ENCODE measurements at places on chromosomes 16 and 17.

- DNase-seq = no peak
Measured at GRCh38 chr16:89670496-89671431, 13.1 kb downstream of the SPATA33 start.

GRCh38 chr16:86142801-86143236, 243.9 kb downstream of the IRF8 start:
- no peak for DNase-seq

DNA sequence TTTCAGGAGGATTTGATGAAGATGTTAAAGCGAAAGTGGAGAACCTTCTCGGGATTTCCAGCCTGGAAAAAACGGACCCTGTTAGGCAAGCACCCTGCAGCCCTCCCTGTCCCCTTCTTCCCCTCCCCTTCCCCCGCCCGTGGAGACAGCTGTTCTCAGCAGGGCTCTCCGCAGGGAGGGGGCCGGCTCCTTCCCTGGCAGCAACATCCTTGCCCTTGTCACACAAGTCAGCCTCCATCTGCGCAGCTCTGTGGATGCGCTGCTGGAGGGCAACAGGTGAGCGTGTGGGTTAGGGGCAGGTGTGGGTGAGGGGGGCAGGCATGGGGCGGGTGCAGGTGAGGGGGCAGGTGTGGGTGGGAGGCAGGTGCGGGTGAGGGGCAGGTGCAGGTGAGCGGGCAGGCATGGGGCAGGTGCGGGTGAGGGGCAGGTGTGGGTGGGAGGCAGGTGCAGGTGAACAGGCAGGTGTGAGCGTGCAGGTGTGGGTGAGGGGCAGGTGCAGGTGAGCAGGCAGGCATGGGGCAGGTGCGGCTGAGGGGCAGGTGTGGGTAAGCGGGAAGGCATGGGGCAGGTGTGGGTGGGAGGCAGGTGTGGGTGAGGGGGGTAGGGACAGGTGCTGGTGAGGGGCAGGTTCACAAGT, 9.4 kb downstream of the CYBC1 start:
- no peak for DNase-seq

DNA sequence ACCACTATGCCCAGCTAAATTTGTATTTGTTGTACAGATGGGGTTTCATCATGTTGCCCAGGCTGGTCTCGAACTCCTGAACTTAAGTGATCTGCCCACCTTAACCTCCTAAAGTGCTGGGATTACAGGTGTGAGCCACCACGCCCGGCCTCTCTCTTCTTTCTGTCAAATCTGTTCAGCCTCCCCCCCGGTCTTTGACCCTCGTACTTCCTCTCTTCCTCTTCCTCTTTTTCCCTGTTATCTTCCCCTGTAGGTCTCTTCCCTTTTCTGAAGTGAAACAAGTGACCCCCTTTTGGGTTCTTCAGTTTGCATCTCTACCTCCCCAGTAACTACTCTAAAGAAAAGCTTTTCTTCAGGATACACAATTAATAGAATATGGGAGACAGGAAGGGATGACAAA, 31.7 kb upstream of the DHX40 start:
- DNase-seq = no peak

- no peak for DNase-seq
Measured at GRCh38 chr17:14871921-14872320, 393.2 kb downstream of the PMP22 start.

GRCh38 chr17:31902693-31903092, 1.2 kb upstream of the UTP6 start:
- no peak for DNase-seq

DNA sequence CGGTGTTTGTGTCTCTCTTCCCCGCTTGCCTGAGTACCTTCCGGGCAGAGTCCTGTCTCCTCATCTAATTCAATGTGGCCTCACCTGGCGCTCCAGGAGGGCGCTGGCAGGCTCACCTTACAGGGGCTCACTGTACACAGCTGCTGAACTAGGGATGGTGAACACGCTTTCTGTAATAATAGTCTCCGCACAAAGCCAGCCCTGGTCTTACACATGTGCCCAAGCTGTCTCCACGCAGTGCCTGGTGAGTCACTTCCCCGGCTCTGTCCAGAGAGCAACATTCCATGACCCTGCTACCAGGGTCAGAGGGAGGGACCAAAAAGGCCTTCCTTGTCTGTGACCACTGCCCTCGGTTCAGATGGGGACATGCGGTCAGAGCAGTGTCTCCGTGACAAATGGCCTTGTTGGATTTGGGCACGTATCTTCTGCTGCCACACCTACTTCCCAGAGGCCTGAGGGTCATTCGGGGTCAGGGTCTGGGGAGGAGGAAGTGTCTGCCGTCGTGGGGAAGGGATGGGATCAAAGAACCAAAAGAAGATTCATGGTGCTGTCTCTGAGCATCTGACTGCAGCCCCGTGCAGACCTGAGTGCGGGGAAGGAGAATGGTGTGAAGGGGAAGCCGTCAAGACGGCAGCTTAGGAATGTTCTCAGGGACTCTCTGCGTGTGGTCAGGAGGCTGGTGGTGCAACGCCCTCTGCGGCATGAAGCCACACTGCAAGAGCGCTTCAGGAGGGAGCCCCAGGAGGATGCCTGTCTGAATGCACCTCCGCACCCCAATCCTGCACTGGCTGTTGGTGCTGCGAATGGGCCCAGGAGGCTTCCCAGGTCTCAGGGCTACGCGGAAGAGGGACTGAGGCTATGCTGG, 68.8 kb downstream of the IL21R start:
- no peak for DNase-seq

GRCh38 chr17:2841606-2842005, 45.4 kb downstream of the RAP1GAP2 start:
- DNase-seq = no peak

DNA sequence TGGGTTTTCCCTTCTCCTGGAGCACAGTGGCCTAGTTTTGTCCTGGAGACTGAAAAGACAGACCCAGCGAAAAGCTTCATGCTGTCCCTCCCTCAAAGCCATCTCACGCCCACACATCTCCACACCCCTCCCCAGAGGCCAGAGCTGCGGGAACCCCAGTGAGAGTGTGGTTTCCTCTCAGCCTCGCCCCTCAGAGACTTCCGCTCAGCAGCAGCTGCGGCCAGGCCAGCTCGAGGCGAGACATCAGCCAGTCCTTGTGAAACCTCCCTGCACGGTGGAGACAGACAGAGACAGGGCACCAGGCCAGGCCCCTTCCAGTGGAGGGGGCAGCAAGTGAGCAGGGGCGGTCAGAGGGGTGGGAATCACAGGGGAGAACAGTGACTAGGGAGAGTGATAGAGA, 77.0 kb upstream of the TNRC6C start:
- no peak for DNase-seq

DNA sequence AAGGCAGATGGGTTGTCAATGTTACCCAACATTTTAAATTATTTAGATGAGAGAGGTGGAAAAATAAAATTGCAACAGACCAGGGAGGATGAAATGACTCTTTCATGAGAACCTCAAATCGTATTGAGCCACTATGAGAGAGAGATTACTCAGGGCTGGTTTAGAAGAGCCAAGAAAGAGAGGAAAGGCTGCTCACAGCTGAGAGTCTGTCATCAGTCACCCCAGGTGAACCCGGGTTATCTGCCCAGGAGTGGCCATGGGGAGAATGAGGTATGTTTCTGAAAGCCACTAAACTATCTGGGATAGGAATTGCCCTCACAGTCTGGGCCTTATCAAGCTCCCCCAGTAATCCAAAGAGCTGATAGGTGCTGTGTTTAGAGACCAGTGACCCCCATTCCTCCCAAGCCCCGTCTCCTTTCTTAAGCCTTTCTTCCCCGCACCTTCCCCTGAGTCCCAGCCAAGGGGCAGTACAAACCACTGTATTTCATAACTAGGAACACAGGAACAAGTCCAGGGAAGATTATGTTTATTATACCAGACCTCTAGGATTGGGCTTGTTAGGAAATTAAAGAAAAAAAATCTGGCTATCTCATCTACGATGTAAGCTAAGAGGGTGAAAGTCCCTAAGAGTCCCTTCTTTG, 158.9 kb upstream of the NOL11 start:
- DNase-seq = no peak

GRCh38 chr17:32486701-32487472, at the start of gene CDK5R1:
TSS of gene CDK5R1 (plus strand) at chr17:32486993. CDS start at chr17:32487621, 628 bp downstream.
- DNase-seq = peak; percentile 79

DNA sequence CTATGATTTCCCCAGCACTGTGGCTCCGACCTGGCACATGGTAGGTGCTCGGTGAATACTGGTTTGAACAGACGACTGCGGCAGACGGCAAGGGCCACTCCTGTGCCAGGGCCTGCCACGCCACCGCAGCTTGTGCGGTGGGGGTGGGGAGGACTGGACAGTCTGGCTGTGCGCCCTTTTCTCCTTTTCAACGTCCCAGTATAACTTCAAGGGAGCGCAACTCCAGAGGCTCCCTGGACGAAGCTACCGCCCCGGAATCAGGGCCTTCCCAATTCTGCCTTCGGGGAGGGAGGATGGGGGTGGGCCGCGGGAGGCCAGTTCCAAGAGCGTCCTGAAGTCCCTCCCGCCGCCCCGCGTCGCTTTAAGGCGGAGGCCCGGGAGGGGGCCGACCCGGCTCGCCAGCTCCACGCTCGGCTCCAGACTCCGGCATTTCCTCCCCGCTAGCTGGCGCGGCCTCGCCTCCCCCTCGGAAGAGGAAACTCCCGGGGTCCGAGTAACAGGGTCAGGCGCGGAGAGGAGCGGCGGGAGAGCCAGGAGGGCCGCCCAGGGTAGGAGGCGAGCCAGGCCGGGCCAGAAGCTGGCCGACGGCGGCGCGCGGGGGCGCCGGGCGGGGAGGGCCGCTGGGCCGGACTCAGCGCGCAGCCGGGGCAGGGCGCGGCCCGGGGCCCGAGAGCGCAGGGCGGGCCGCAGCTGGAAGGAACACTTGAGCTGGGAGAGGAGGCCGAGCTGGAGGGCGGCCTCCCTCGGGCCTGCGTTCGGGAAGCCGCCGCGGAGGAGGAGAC, at the start of gene ITPRIPL2:
Gene ITPRIPL2 (plus strand): TSS at position 388 of the 782 bp plus-strand sequence. CDS start 498 bp downstream, outside the sequence.
- DNase-seq = peak; percentile 79

DNA sequence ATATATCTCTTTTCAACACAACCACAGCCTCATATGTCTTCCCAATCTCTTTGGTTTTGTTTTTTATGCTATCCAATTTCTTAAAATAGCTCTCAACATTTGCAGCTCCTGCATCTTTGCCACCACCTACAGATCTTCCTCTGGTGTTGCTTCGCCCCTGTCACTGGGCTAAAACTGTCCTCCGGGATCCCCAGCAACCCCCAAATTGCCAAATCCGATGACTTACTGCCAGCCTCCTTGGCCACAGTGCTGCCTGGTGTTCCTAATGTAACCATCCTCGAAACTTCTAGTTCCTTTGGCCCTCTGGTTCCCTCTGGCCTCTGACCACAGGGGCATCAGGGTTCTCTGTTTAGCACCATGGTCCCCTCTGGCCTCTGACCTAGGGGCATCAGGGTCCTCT, 70.8 kb downstream of the ELAC2 start:
- DNase-seq = no peak

- no peak for DNase-seq
Measured at GRCh38 chr16:58842746-58843145, 108.6 kb upstream of the GOT2 start.

GRCh38 chr17:43857957-43858600, 11.1 kb downstream of the CD300LG start:
- DNase-seq = peak; percentile 38

DNA sequence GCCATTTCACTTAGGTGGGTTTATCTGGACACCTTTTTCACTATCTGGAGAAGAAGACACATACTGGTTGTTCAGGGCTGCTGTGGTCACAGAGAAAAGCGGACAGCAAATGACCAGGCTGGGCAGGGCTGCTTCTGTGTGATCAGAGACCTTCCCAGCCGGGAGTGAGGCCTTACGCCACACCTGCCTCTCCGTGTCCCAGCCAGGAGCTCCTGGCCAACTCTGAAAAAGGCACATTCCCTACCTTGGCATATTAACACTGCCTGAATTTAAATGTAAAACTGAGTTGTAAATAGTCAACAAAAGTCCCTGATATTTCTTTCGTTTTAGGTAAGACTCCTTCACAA, 9.1 kb upstream of the SOST start:
- DNase-seq = no peak

DNA sequence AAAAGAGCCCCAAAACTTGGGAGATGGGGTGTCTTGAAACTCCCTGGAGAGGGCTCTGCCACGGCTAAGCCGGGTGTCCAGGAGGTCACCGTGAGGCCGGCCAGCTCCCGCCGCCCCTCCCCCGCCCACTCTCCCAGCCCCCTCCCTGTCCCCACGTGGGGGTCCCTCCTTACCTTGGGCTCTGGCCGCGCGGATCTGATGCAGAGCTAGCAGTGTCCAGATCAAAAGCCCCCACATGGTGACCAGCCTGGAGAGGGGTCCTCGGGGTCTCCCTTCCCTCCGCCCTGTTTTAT, 447 bp downstream of the SDK2 start:
- DNase-seq = no peak

- no peak for DNase-seq
Measured at GRCh38 chr16:1197237-1197866, 27.7 kb downstream of the TPSG1 start.

GRCh38 chr17:73308017-73308823, 3.6 kb downstream of the CDC42EP4 start:
- DNase-seq = no peak

- DNase-seq = no peak
Measured at GRCh38 chr16:11672206-11673090, 4.2 kb downstream of the SNN start.

DNA sequence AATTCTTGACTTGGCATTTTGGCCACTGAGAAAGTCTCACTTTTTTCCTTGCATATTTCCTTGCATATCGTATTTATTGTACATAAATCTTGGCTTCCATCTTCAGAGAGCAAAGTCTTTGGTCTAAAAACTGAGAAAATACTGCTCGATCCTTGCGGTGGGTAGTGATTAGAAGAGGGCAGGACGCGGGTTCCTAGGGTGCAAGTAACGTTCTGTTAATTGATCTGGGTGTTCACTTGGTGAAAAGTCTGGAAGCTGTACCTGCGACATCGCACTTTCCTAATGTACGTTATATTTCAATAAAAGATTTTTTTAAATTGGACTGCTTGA, 758 bp upstream of the UBALD2 start:
- DNase-seq = no peak

GRCh38 chr16:57956924-57957672, 13.8 kb downstream of the CNGB1 start:
- DNase-seq = no peak

GRCh38 chr16:22971346-22971924, 157.5 kb downstream of the HS3ST2 start:
- DNase-seq = no peak

DNA sequence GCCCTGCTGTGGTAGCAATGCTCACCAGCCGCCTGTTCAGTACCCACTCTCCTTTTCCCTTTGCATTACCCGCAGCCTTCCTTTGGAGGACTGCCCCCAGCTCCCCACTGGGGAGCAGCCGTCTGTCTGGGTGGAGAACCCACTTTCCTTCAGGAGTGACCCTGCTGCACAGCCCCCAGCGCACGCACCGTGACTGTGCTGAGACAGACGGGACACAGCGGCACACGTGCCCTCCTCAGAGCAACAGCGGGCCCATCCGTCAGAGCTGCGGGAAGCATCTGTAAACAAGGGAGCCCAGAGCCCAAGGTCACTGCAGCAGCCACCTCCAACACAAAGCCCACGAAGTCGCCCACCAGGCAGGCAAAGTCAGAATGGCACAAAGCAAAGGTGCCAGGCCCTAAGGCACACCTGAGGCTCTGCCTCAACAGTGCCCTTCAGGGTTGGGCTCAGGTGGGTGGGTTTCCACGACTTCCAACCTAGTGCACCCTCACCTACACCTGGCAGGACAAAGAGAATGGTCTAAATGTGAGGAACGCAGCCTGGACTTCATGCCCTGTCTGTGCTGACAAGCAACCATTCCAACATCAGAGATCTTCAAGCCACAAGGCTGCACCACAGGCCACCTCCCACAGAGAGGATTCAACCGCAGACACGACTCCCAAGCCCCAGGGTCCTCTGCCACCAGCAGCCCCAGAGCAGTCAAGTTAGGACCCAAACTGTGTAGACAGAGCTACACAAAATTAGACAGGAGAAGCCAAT, 9.9 kb downstream of the AXIN1 start:
- DNase-seq = no peak
